ENCODE measurements at places on chromosomes 13 and 19. TPM values are rescaled to one million over a fixed set of nuclear protein-coding genes. Genes with fewer than 3 reads are reported as not detected.

The REEP6 gene
- total RNA-seq, result 1.3 TPM

The LGALS14 gene
- not detected for total RNA-seq

The ATP4A gene
- not detected for total RNA-seq

The PCDH20 gene
- total RNA-seq, result under 0.01 TPM

The KIR2DL3 gene
- not detected for total RNA-seq

The KLK14 gene
- not detected for total RNA-seq

The GSX1 gene
- total RNA-seq, result not detected

The MAST1 gene
- total RNA-seq, result 1.3 TPM

The ENOX1 gene
- total RNA-seq, result 7.6 TPM

The LRRC63 gene
- total RNA-seq, result under 0.01 TPM

The KIR2DL1 gene
- not detected for total RNA-seq

The HS6ST3 gene
- not detected for total RNA-seq

The SIAH3 gene
- not detected for total RNA-seq

The GARIN5A gene
- 0.66 TPM for total RNA-seq

The C19orf38 gene
- total RNA-seq, result 1.3 TPM

The ZNF837 gene
- 1.5 TPM for total RNA-seq

The SIGLEC7 gene
- total RNA-seq, result not detected

The SIGLEC12 gene
- not detected for total RNA-seq

GRCh38 chr19:10217085-10217484 is 14.0 kb downstream of the S1PR2 start:
- no peak for DNase-seq

- DNase-seq, result no peak
Measured at GRCh38 chr19:30060531-30061222, 118.6 kb downstream of the URI1 start.

- no peak for DNase-seq
Measured at GRCh38 chr19:32176591-32176990, 168.8 kb upstream of the ZNF507 start.

- peak; percentile 79 for DNase-seq
Measured at GRCh38 chr13:68173111-68173510, 943.0 kb upstream of the PCDH9 start.

DNA sequence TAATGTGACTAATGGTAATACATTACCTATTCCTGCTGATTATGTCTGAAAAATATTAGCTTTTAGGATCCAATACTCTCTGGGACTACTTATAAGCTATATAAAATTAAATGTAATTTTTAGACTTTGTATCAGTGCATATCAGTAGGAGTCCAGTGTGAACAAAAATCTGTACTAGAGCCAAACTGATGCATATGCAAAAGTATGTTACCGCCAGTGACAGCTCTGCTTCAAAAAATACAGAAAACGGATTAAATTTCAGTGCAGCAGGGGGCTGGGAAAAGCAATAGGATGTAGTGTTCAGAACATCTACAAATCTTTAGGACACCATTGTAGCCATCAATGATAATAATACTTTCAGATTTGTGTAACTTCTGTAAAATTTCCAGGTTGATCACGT is 385.5 kb downstream of the DACH1 start:
- DNase-seq, result no peak

DNA sequence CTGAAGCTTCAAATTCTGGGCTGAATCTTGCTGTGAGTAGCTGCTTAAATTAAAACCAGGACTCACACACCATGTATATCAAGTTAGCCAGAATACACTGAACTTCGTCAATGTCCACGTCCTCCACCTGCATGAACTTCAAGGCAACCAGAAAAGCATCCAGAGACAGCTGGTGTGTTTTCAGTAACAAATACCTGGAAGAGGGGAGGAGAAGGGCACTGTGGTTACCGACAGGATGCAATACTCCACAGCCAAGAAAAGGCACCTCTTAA is 20.4 kb downstream of the PROZ start:
- no peak for DNase-seq

GRCh38 chr13:32746474-32746873 is 160.2 kb downstream of the PDS5B start:
- peak; percentile 83 for DNase-seq

DNA sequence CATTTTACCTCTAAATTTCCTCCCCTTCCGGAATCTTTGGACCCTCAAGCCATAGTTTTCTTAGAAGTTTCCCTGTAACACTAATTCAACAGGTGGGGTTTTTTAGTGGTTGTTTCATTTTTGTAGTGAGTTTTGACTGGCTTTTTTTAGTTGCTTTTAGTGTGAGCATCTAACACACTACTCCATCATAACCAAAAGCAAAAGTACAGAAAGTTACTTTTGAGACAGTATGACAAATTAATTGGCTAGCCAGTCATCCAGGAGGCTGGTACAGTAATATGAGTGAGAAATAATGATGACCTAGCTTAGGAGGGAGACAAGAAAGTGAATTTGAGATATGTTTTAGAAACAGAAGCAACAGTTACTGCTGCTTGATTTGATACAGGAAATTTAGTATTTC is 71.5 kb downstream of the DNAJC15 start:
- DNase-seq, result no peak

DNA sequence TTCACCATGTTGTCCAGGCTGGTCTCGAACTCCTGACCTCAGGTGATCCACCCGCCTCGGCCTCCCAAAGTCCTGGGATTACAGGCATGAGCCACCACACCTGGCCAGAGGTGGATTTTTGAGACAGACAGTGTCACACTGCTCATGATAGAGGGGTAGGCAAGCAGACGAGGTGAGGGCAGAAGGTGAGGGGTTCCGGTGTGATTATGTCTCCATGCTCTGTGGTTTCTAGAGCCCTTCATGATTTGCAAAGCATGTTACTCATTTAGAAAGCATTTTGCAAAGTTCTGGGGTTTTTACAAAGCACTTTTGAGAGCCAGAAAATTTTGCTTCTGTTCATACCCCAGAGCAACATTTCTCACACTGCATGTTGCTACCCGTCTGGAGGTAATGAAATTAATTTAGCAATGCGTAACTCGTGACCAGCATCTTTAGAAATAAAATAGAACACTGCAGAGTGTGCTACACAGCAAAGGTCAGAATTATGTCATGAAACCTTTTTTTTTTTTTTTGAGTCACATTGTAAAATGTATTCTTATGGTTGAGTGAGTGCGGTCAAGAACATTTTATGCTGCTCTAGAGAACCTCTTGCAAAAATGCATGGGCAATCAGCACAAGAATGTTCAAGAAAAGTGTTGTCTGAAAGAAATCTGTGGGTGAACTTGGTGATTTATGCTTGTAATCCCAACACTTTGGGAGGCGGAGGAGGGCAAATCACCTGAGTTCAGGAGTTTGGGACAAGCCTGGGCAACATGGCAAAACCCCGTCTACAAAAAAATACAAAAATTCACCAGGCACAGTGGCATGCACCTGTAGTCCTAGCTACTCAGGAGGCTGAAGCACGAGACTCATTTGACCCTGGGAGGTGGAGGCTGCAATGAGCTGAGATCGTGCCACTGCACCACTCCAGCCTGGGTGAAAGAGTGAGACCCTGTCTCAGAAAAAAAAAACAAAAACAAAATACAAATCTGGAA is 58.0 kb downstream of the MAP4K1 start:
- no peak for DNase-seq

DNA sequence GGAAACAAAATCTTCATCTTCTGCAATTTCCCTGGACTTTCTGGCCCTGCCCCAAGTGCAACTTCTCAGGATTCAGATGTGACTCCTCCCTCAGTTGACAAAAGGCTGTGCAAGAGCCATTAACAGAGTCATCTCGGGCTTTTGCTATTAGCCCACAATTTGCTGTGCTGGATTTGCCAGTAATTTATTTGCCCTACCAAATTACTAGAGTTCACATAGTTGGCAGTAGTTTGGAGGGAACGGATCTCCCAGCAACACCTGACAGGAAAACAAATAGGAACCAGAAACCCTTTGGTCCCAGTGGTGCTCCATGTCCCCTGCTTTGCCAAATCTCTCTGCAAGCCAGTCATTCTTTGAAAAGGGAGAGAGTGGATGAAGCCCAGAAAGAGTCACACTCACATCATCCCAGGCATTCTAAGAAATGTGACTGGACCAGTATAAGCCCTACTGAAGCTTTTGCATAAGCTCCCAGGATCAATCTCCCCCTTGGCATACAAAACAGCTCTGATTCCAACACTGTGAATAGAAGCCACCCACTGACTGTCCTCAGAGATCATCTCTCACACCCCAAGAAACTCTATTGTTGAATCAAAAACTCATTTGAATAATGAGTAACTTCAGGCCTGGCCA is 350.1 kb upstream of the NBEA start:
- DNase-seq, result peak; percentile 18

DNA sequence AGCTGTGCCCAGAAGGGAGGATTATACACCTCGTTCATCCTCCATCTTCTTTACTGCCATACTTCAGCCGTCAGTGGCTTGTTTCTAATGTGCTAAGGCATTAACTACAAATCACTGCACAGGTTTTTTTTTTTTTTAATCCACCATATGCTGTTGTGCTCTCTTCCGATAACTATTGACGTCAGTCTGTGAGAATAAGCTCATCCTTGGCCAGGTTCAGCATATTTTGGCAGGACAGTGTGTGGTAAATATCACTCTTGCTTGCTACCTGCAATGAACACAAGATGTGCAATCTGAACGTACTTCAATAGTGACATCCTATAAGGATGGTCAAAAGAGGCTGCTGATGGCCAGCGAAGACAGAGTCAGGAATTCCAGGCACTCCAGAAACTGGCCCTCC is 2030.7 kb upstream of the PCDH20 start:
- DNase-seq, result no peak

GRCh38 chr13:72437458-72437857 is 290.0 kb downstream of the MZT1 start:
- peak; percentile 88 for DNase-seq

DNA sequence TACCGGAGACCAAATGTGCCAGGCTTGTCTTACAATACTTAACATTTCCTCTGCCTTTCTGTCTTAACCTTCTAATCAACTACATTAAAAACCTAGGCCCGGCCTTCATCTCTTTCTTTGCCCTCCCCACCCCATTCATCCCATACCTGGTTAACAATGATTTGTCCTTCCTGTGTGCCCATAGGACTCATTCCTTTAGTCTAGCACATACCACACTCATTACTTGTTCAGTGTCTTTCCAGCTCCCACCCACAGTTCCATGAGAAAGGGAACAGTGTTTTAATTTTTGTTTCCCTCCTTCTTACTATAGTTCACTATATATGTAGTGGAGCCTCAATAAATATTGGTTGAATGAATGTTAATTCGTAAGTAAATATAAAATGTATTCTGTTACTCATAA is 2.4 kb downstream of the CLN5 start:
- DNase-seq, result no peak

GRCh38 chr19:29753190-29753933 is 38.3 kb upstream of the C19orf12 start:
- DNase-seq, result no peak

All from fibroblast of lung (primary cell).